Activated T-cell treated with anti-CD3 and anti-CD28 coated beads, Interleukin-2, amount 50 U/mL, for 4 hours (primary cell): ENCODE measurements at places on chromosomes 12 and 14. TPM values are rescaled to one million over a fixed set of nuclear protein-coding genes. Genes with fewer than 3 reads are reported as not detected.

The ST8SIA1 gene
- 1.5 TPM for total RNA-seq

The TMCC3 gene
- total RNA-seq: 0.21 TPM

The GDF3 gene
- not detected for total RNA-seq

The BIN2 gene
- 16.4 TPM for total RNA-seq

The KRT71 gene
- total RNA-seq: not detected

The CSAD gene
- total RNA-seq: 8.0 TPM

The LTBP2 gene
- total RNA-seq: 0.21 TPM

The LRRC74A gene
- total RNA-seq: not detected
